Stimulated activated memory B cell treated with anti-CD40 and anti-IgM and Interleukin-4, amounts not matched to agents 10 μg/mL and 1 μg/mL and 100 μg/mL, for 72 hours (primary cell): ENCODE measurements at places on chromosomes 1 and 21.

- no peak for ATAC-seq
These were observed 10.9 kb upstream of the DMRTB1 start for GRCh38 chr1:53448241-53448841.

DNA sequence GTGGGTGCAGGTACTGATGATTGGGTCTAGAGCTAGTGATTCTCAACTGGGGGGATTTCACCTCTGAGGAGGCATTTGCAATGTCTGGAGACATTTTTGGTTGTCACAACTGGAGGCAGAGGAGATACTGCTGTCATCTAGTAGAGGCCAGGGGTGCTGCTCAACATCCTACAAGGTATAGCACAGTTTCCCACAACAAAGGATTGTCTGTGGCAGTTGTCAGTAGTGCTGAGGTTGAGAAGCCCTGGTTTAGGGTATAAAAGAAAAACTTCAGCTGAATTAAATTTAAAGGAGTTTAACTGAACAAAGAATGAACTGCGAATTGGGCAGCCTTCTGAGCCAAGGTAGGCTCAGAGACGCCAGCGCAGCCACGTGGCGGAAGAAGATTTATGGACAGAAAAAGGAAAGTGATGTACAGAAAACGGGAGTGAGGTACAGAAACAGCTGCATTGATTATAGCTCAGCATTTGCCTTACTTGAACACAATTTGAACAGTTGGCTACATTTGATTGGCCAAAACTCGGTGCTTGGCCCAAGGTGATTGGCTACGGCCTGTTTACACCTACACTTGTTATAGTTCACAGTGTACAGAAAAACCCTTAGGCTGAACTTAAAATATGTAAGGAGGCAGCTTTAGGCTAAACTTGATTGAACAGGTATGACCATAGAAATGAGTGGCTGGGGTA lies 40.4 kb downstream of the MPZL1 start:
- ATAC-seq = no peak

- ATAC-seq = no peak
These were observed 57.9 kb downstream of the CENPF start for GRCh38 chr1:214660900-214661299.

DNA sequence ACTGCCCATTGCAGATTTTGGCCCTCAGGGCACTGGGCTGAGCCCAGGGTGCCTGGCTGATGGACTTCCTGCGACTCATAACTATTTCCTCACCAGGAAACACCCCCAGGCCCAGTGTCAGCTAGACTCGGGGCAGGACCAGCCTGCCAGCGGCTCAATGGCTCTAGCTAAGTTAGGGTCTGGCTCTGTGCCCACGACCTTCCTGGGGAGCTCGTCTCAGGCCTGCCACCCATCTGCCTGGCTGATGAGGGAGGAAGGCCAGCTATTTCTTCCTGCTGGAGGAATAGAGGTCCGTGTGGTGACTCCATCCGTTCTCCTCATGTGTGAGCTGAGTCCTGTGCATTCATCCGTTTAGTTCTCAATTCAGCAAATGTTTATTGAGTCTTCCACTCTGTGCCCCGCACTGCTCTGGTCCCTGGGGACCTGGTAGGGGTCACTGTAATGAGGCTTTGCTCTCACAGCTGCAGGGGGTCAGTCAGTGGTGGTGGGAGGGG lies 44.5 kb downstream of the KIRREL1 start:
- ATAC-seq = no peak

DNA sequence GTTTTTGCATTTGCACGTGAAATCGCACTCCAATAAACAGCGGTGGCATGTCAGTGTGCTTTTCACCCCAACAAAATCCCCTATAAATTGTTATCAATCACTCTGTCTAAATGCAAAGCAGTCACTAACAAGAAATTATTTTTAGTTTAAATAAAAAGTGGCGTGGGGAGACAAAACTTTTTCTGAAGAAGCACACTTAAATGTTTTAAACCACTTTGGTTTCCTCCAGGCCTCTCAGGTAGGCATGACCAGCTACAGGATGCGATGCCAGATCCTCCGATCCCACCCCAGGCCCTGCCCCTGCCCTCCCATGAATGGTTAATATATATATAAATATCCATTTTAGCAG lies 3.6 kb downstream of the FMO1 start:
- ATAC-seq = no peak

DNA sequence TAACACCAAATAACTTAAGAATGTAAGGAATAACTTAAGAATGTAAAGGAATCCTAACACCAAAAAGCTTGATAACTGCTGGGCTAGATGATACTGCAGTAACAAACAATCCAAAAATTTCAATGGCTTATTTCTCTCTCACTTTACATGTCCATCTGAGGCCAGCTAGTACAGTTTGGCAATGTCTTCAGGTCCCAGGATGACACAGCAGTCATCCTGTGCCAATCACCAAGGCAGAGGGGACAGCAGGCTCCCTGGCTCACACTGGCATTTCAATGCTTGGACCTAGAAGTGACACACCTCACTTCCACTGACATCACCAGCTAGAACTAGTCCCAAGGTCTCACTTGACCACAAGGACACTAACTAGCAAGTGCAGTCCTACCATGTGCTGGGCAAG lies 15.3 kb downstream of the DNAJC11 start:
- ATAC-seq = no peak

GRCh38 chr1:26029864-26030481 lies 8.4 kb downstream of the EXTL1 start:
- no peak for ATAC-seq
